Activated naive CD4-positive, alpha-beta T cell treated with Interleukin-2 at 50 U/mL for 16 hours (primary cell): ENCODE measurements at places on chromosomes 16 and 17.

DNA sequence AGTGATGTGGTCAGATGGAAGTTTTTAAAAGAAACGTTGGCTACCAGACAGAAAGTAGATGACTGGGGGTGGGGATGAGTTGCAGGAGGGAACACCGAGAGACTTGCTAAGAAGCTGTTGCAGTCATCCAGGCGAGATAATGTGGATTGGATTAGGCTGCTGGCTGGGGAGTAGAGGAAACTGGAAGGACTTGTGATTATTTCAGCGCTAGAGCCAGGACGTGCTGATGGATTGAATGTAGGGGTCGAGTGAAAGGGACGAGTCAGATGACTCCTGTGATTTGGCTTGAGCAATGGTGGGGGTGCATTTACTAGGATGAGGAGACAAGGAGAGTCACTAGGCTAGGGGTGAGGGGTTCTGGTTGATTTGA lies 88.5 kb downstream of the CLEC16A start:
- no peak for DNase-seq

GRCh38 chr17:73478768-73479424 lies 165.3 kb downstream of the SDK2 start:
- DNase-seq, result no peak

DNA sequence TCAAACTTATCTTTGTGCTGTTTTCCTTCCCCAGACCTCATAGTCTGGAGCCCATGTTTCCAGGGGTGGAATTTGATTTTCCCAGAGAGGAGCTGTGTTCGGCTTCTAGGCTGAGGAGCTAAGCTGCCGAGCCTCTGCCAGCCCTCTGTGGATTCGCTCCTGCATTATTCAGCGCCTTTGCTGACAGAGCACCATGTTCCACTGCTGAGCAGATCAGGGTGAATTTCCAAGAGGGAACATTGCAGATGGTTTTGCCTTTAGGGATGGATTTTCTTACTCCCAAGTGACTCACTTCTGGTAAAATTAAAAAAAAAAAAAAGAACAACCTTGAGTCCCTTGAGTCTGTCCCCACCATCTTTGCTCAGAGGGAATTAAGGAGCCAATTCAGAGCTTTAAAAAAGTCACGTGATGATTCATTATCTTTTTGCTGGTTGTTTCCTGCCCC lies 229.5 kb downstream of the PRKCA start:
- DNase-seq, result no peak

DNA sequence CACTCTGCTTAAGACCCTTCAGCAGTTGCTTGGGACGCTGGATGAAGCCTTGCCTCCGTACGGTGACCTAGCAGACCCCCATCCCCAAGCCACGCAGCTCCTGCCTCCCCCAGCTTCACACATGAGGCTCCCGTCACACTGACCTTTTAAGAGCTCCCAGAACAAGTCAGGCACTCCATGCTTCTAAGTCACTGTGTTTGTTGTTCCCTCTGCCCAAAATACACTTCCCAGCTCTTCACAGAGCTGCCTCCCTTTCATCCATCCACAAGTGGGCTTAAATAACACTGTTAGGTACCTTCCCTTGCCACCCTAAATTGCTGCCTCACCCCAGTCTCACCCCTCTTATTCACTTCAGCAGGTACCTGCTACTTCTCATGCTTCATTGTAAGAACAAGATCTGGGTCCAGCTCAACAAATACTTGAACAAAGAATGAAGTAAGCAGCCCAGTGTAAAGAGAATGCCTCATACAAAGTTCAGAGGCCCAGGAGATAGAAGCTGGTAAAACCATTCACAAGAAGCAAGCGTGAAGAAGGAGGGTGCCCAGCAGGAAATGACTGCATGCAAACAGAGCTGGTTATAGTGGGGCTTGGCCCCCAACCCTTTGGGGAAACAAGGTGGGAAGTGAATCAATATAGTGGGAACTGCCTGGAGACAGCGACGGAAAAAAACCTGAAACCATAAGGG lies 5.8 kb downstream of the ZC3H7A start:
- no peak for DNase-seq

GRCh38 chr16:4314532-4315185 lies 1.2 kb upstream of the GLIS2 start:
- DNase-seq, result peak; percentile 19

DNA sequence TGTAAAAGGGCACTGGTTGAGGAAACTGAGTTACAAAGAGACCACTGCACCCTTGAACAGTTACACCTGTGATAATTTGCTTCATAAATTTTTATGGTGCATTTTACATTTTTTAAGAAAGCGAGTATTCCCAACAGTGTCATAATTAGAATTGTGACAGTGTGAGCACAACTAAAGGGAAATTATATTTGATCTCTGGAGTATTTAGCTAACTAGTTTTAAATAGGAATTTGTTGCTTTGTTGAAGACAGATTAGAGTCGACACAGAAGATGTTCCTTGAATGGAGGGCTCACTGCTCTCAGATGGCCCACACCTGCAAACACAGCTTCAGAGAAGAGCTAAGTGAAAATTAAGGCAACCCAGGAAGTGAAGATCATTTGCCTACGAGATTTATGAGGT lies 555.0 kb upstream of the GOT2 start:
- no peak for DNase-seq

- DNase-seq, result no peak
Observed at GRCh38 chr17:19752216-19753050, 4.3 kb upstream of the ALDH3A1 start.

- no peak for DNase-seq
Observed at GRCh38 chr17:63109661-63110060, 143.6 kb downstream of the TANC2 start.

DNA sequence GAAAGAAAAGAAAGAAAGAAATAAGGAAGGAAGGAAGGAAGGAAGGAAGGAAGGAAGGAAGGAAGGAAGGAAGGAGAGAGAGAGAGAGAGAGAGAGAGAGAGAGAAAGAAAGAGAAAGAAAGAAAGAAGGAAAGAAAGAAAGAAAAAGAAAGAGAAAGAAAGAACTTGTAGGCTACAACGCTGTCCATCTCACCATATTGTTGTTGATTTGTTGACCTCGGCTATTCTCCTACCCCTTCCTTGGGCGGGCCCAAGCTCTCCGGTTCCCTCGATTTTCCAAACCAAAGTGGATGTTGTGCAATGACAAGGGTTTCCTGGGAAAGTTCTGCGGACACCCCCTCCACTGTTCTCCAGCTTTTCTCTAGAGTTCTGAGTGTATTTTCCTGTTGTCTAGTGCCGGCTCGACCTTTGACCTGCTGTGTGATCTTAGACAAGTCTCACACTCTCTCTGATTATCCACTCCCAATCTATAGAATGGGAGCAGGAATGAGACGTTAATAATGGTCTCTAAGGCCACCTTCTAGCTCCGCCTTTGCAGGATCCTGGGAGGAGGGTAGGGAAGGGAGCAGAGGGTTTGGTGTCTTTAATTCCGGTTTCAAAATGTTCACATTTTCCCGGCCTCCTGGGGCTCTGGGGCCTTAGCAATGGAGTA lies 1.6 kb downstream of the IRX6 start:
- DNase-seq, result no peak

GRCh38 chr17:58421711-58422110 lies 4.4 kb upstream of the RNF43 start:
- DNase-seq, result no peak

GRCh38 chr16:53091466-53092211 lies 36.8 kb downstream of the CHD9 start:
- DNase-seq, result no peak

DNA sequence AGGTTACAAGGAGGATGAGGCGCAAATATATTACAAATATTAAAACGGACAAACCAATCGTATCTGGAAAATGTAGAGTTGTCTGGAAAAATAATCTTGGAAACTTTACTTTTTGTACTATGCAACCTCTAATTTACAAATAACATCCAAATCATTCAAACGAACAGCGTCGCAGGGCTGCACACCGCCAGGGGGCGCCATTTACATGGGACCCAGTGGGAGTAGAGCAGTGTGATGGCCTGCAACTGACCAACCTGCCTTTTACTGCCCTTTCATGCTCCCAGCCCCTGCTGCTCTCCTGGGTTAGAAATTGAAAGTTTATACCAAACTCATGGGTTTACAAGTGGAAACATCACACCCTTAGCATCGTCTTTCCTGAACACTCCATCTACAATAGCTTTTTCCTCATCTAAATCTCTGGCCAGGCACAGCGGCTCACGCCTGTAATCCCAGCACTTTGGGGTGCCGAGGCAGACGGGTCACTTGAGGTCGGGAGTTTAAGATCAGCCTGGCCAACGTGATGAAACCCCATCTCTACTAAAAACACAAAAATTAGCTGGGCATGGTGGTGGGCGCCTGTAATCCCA lies 10.0 kb downstream of the PITPNC1 start:
- DNase-seq, result peak; percentile 75

DNA sequence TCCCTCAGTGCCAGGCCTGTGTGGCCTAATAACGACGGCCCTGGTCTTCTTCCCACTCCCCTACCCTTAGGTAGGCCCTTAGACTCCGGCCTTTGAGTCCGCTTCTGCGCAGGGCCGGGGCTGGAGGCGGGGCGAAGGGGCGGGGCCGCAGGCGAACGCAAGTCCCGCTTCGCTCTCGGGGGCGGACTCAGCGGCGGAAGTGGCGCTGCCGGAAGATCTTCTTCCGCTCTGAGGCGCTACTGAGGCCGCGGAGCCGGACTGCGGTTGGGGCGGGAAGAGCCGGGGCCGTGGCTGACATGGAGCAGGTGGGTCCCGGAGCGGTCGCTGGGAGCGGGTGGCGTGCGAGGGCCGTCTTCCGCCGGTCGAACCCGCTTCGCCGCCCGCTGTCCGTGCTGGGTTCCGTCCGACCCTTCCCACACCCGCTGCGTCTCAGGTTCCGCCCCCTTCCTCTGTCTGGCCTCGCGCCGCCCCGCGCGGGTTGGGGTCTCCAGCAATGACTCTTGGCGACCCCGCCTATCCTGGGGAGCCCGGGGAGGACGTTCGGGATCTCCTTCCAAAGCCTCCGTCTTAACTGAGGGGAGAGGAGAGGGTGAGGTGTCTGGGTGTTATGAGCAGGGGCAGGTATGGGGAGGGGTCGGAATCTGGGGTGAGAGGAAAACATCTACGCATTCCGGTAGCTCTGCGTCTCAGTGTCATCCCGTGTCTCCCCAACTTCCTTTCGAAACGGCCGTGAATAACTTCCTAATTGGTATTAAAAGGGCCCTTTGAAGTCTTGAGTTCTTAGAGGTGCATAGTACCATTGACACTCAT lies at the start of gene STARD3:
STARD3 (plus strand) TSS at position 218 of the 810 bp plus-strand sequence. CDS start 16,388 bp downstream, outside the sequence.
- peak; percentile 93 for DNase-seq

- no peak for DNase-seq
Observed at GRCh38 chr16:88208112-88208511, 174.6 kb upstream of the ZNF469 start.

DNA sequence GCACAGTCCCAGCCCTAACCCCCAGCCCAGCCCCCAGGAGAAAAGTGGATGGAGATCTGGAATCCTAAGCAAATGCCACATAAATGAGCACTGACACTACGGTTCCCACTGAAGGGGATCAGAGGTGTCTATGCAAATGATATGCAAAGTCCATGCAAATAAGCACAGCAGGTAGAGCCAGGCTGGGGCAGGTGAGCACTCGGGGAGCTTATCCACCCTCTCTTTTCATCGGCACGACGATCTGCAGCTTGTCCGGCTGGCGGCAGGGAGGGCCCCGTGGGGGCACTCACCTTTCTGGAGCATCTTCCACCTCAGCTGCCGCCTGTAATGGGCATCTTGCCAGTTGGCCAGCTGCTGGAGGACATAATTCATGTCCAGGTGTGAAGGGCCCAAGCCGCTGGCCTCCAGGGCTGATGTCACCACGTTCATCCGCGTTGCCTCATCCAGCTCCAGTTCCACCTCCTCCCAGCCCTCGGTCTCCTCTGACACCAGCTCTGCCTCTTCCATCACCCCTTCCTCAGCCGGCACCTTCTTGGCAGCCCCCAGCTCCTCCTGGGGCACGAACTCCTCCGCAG lies 9.9 kb downstream of the HAP1 start:
- DNase-seq, result no peak

- DNase-seq, result no peak
Observed at GRCh38 chr16:12315330-12316136, 339.0 kb downstream of the SNX29 start.

GRCh38 chr16:57613514-57613913 lies 14.9 kb upstream of the ADGRG1 start:
- DNase-seq, result no peak

DNA sequence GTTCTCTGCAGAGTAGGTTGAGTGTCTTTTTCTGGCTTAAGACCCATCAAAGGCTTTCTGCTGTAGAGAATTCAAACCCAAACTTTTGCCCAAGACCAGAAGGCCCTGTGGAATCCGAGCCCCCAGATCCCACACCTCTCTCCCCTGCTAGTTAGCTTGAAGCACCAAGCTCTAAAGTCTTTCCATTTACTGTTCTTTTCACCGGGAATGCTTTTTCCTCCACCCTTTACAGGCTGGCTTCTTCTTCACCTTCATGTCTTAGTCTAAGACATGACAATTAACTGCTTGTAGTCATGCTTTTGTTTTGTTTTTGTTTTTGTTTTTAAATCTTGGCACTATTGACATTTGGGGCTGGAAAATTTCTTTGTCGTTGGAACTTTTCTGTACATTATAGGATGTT lies 15.5 kb downstream of the HSD17B2 start:
- no peak for DNase-seq

- DNase-seq, result no peak
Observed at GRCh38 chr17:27666831-27667560, 36.0 kb downstream of the LGALS9 start.

DNA sequence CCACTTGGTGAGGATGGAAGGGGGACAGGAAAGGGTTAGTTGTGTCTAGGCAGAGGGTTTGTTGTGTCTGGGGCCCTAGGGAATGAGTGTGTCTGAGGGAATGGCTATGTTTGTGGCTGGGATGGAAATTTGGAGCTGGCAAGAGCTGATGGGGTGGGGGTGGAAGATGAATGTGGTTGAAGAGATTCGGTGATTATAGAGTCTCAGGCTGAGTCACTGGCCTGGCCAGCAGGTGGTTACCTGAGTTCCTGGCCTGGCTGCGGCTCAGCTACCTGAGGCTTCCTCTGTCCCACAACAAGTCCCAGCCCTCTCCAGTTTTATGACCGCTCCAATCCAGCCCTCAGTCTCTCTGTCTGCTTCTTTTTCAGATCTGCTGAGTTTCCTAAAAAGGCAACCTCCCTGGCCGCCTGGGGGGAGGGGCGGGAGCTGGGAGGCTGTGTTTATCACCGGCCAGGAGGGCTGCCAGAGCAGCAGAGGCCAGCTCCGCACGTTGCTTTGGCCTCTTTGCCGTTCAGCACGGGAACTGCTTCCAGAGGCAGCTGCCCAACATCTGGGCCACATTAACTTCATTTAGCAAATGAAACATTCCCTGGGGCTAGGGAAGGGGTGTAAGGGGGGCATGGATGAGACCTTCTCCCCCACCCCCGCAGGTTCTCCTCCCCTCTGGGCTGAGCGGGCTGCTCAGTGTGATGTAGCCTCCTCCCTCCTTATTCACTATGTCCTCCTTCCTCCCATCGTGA lies 21.8 kb downstream of the ITGB3 start:
- no peak for DNase-seq

DNA sequence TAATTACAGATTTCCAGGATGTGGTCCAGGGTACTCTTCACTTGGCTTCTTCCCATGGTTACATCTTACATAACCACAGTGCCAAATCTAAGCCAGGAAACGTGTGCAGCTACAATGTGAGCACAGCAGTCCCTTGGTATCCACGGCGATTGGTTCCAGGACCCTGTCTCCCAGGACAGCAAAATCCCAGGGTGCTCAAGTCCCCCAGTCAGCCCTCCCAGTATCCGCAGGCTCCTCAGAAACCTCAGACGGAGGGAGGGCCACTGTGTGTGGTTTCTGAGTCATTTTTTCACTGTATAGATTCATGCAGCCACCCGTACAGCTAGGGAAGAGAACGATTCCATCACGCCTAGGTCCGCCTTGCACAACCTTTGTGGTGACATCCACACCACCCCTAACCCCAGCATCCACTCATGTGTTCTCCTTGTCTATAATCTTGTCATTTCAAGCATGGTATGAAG lies 11.1 kb upstream of the ATP2C2 start:
- no peak for DNase-seq
